K562 (cell line): ENCODE measurements at places on chromosomes 6 and 20.

DNA sequence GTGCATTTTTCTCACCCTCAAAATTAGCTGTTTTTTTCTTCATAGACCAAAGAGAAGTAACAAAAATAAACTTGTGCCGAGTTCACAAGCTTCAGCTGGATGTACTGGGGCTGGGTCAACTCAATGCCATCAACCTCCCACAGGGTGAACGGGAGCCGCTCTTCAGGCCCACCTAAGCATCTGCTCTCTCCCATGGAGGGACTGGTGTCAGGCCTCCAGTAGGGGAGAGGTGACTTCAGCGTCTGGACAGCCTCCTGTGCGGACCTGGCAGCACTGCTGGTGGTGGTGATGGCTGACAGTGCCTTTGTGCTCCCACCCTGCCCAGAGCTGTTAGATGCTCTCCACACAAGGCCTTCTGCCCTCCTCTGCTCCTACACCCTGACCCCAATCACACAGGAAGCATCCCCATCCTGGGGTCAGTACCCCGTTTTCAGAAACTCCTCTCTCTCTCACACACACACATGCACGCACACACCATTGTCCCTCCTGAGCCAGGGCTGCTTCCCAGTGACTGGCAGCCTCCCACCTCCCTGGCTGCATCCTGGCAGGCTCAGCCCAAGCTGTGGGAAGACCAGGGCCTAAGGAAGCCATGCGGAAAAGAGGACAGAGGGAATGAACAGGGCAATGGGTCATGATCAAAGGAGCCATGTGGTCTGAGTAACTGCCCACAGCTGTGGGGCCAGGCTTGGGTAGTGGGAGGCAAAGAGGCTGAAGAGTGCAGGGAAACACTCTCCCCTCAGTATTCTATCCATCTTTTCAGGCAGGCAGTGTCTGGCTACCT, 17.7 kb downstream of the CST8 start:
- no peak for DNase-seq
- no peak overlapping the region for H3K4me3 ChIP-seq
- H3K27me3 ChIP-seq: peaks cover 20% of the 10 kb centered on the region
- no peaks in the 10 kb centered on the region for H3K4me1 ChIP-seq

GRCh38 chr6:153862139-153862538, 176.9 kb upstream of the OPRM1 start:
- no peak overlapping the region for H3K27ac ChIP-seq
- DNase-seq: no peak
- H3K4me1 ChIP-seq: no peaks in the 10 kb centered on the region
- no peaks in the 10 kb centered on the region for H3K27me3 ChIP-seq

DNA sequence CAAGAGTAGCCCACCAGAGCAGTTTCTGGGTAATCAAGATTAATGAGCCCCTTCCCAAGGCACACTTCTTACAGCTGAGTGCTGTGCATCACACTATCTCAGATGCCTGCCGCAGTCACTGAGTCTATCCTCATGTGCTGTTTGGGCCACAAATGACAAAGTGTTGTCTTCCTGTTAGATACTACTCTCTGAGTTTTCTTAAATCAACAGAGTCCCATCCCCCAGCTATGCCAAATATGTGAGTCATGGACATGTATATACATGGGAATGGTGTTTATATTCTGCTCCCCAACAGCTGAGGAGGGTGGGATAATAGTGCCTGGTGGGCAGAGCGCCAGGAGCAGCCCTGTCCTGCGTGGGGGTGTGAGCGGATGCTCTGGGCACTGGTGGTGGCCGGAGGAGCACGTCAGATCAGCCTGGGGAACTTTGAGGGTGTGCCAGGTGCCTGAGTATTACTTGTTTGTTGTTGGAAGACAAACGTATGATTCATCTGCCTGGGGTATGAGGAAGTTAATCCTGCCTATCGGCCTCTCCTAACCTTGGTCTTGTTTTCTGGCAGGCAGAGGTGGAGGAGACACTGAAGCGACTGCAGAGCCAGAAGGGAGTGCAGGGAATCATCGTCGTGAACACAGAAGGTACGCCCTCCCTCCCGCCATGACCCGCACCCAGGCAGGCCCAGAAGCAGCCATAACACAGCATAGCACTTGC, 9.6 kb downstream of the DYNLRB1 start:
- no peak overlapping the region for H3K4me3 ChIP-seq
- peaks cover 72% of the 10 kb centered on the region for H3K36me3 ChIP-seq
- no peak for DNase-seq
- H3K27ac ChIP-seq: peak overlapping the region; percentile 61; the same call in 2 of the 3 replicates
- no peaks in the 10 kb centered on the region for H3K27me3 ChIP-seq

- no peak for DNase-seq
- no peaks in the 10 kb centered on the region for H3K36me3 ChIP-seq
- H3K27me3 ChIP-seq: no peaks in the 10 kb centered on the region
Measured at GRCh38 chr6:129253727-129254126, 370.8 kb downstream of the LAMA2 start.

DNA sequence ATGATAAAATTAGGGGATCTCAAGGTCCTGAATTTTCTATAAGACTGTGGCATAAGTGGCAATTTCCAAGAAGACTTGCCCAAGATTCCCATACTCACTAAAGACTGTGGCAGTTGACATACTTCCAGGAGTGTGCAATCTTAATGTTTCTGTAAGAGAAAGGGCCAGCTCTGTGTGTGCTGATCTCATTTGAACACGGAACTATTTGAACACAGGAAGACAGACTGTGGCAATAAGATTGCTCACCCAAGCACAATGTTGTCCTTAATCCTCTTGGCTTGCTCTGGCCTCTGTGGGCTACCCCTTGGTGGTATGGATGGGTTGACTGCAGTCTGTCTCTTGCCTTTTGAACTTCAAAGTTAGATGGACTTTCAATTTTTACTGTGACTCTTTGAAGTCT, 151.4 kb downstream of the PHF3 start:
- H3K27me3 ChIP-seq: no peaks in the 10 kb centered on the region
- H3K36me3 ChIP-seq: no peaks in the 10 kb centered on the region
- no peak for DNase-seq
- no peak overlapping the region for H3K4me3 ChIP-seq
- H3K4me1 ChIP-seq: no peaks in the 10 kb centered on the region

GRCh38 chr6:32483968-32484613, 44.4 kb downstream of the HLA-DRA start:
- peaks cover 12% of the 10 kb centered on the region for H3K27me3 ChIP-seq
- no peak overlapping the region for H3K27ac ChIP-seq
- H3K4me3 ChIP-seq: no peak overlapping the region
- no peaks in the 10 kb centered on the region for H3K4me1 ChIP-seq
- DNase-seq: no peak
- no peaks in the 10 kb centered on the region for H3K36me3 ChIP-seq
